ENCODE measurements at places on chromosomes 13 and 19. TPM values are rescaled to one million over a fixed set of nuclear protein-coding genes. Genes with fewer than 3 reads are reported as not detected.

The SPTBN4 gene
- polyA plus RNA-seq, result 2.0 TPM

The KIR2DL1 gene
- not detected for polyA plus RNA-seq

The CASP14 gene
- not detected for polyA plus RNA-seq

The TLE2 gene
- 3.8 TPM for polyA plus RNA-seq

GRCh38 chr13:110542169-110542796 lies 19.2 kb downstream of the RAB20 start:
- no peaks in the 10 kb centered on the region for H3K27me3 ChIP-seq
- no peak overlapping the region for H3K27ac ChIP-seq
- peaks cover 6% of the 10 kb centered on the region for H3K4me1 ChIP-seq
- no peaks in the 10 kb centered on the region for H3K36me3 ChIP-seq

DNA sequence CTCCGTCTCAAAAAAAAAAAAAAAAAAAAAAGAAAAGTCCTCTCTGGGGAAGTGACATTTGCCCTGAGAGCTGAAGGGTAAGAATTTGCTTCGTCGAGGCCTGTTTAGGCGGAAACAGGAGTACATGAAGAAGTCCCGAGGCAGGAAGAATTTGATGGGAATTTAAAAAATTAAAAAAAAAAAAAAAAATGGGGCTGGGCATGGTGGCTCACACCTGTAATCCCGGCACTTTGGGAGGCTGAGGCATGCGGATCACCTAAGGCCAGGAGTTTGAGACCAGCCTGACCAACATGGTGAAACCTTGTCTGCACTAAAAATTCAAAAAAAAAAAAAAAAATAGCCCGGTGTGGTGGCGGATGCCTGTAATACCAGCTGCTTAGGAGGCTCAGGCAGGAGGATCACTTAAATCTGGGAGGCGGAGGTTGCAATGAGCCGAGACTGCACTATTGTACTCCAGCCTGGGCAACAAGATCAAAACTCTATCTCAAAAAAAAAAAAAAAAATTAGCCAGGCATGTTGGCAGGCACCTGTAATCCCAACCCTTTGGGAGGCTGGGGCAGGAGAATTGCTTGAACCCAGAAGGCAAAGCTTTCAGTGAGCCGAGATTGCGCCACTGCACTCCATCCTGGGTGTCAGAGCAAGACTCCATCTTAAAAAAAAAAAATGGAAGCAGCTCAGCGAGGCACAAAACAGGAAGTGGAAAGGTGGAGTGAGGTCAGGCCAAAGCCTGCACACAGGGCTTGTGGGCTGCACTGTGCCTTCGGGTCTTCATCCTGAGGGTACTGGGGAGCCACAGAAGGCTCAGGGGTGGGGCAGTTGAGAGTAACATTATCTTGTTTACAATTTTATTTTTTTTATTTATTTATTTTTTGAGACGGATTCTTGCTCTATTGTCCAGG lies 4.9 kb downstream of the BAX start:
- no peak overlapping the region for H3K4me3 ChIP-seq
- peaks cover 2% of the 10 kb centered on the region for H3K36me3 ChIP-seq
- peak overlapping the region; percentile 45 for H3K27ac ChIP-seq
- H3K27me3 ChIP-seq, result no peaks in the 10 kb centered on the region
- no peak for DNase-seq

DNA sequence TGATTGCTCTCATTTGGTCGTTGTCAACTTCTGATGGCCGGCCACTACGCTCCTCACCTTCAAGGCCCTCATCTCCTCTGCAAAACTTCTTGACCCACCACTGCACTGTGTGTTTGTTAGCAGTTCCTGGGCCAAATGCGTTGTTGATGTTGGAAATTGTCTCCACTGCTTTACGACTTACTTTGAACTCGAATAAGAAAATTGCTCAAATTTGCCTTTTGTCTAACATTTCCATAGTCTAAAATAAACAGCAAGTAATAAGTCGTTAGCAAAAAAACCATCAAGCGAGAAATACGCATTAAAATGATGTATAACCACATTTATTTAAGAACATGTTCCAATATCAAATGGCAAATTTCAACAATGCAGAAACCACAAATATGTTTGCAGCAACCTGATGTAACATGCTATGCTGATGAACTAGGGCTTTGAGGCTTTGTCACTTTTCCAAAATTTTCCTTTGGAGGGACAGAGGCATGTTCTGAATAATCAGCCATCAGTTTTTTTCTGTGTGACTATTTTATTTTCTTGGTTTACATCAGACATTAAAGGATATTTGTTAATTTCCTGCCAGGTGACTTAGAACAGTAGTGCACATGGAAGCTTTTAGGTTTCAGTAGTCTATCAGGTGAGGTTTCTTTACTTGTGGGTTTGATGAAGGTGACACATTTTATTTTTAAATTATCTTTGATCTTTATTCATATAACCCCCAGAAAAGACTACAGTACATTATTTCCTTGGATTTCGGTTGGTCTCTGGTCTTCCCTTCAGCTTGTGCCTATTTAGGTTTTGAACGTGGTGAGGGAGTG lies 74.7 kb upstream of the TEX29 start:
- DNase-seq, result no peak
- no peak overlapping the region for H3K4me3 ChIP-seq
- no peaks in the 10 kb centered on the region for H3K27me3 ChIP-seq
- H3K27ac ChIP-seq, result no peak overlapping the region
- peaks cover 5% of the 10 kb centered on the region for H3K36me3 ChIP-seq

- H3K27ac ChIP-seq, result no peak overlapping the region
- H3K36me3 ChIP-seq, result no peaks in the 10 kb centered on the region
- H3K27me3 ChIP-seq, result peaks cover 2% of the 10 kb centered on the region
- no peak for DNase-seq
- no peaks in the 10 kb centered on the region for H3K4me1 ChIP-seq
Observed at GRCh38 chr19:45163751-45164460, 3.1 kb upstream of the NKPD1 start.

DNA sequence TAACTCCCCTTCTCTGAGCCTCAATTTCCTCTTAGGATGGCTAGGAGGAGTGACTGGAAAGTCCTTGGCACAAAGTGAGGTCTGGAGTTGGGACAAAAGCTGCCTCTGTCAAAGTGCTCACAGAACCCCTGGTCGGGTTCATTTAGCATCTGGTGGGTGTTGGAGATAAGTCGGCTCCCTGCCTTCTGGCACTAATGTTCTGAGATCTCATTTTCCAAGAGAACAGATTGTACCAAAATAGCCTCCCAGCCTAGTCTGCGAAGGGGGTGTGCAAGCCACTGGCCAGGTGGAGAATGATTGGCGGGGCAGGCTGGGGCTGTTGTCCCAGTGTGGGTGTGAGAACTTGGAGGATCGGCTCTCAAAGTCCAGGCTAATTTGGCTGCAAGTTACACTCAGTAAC lies 20.7 kb upstream of the NWD1 start:
- no peaks in the 10 kb centered on the region for H3K36me3 ChIP-seq
- no peak overlapping the region for H3K4me3 ChIP-seq
- no peak overlapping the region for H3K27ac ChIP-seq
- DNase-seq, result no peak
- no peaks in the 10 kb centered on the region for H3K27me3 ChIP-seq
- no peaks in the 10 kb centered on the region for H3K4me1 ChIP-seq

GRCh38 chr13:49608651-49609331 lies 19.5 kb upstream of the ARL11 start:
- DNase-seq, result no peak
- H3K27me3 ChIP-seq, result no peaks in the 10 kb centered on the region
- no peaks in the 10 kb centered on the region for H3K4me1 ChIP-seq
- no peaks in the 10 kb centered on the region for H3K36me3 ChIP-seq
- no peak overlapping the region for H3K4me3 ChIP-seq
- H3K27ac ChIP-seq, result no peak overlapping the region

- no peak overlapping the region for H3K27ac ChIP-seq
- no peaks in the 10 kb centered on the region for H3K4me1 ChIP-seq
- no peak for DNase-seq
Observed at GRCh38 chr13:20799726-20800416, 26.1 kb upstream of the EEF1AKMT1 start.

DNA sequence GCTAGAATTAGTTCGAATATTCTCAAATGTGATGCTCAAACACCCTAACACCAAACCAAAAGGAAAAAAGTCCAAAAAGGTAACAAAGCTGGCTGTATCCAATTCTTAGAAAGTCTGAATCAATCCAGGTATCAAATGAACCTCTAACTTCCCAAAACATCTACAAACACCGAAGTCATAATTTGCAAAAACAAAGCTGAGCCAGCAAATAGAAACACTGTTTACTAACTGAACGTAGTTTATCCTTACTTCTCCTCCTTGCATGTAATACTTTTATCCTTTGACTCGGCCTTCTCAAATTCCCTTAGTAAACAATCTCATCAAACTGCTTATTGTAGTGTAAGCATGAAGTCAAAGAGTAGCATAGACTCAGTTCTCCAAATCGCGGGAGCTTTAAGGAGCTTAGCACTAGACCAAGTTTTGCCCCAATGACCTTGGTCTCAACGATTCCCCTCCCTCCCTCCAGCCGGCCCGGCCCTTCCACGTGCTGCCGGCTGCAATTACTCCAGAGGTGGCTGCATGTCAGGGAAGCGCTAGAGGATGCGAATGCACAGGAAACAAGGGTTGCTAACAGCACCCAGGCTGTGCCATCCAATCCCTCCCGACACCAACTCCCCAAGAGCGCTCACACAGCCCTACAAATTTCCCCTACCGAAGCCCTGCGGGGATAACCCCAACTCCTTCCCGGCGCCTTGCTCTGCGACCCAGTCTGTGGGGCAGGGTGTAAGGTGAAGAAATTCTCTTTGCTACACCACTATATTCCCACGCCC lies 693 bp downstream of the XPO4 start:
- peak overlapping the region; percentile 98 for H3K4me3 ChIP-seq
- H3K4me1 ChIP-seq, result no peaks in the 10 kb centered on the region

DNA sequence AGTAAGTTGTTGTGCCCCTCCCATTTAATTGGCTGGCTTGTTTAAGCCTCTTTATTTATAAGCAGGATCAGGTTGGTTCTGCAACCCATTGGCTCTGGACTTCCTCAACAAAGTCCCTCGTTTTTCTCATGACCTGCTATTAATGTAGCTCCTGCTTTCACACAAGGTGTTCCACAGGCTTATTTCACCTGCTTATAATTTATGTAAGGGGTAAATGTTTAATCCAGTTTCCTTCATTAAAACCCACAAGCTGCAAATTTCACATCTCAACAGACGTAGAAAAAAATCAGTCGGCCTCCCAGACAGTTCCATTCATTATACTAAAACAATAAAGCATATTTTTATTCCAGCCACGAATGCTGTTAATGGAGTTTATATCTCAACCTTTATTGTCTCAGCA lies 86.1 kb downstream of the TBC1D4 start:
- H3K4me3 ChIP-seq, result no peak overlapping the region
- H3K27ac ChIP-seq, result no peak overlapping the region
- H3K27me3 ChIP-seq, result peaks cover 1% of the 10 kb centered on the region
- H3K4me1 ChIP-seq, result no peaks in the 10 kb centered on the region
- DNase-seq, result no peak

DNA sequence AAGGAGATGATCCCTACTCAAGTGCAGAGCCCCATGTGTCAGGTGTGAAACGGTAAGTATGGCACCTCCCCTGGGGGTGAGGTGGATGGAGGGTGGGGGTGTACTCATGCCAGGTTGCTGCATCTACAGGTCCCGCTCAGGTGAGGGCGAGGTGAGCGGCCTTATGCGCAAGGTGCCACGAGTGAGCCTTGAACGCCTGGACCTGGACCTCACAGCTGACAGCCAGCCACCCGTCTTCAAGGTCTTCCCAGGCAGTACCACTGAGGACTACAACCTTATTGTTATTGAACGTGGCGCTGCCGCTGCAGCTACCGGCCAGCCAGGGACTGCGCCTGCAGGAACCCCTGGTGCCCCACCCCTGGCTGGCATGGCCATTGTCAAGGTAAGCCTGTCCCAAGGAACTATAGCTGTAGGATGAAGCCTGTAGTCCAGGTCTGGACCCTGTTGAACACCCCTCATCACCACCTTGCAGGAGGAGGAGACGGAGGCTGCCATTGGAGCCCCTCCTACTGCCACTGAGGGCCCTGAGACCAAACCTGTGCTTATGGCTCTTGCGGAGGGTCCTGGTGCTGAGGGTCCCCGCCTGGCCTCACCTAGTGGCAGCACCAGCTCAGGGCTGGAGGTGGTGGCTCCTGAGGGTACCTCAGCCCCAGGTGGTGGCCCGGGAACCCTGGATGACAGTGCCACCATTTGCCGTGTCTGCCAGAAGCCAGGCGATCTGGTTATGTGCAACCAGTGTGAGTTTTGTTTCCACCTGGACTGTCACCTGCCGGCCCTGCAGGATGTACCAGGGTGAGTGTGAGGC lies 5.2 kb downstream of the TRIM28 start:
- H3K36me3 ChIP-seq, result peaks cover 27% of the 10 kb centered on the region
- H3K27ac ChIP-seq, result no peak overlapping the region
- H3K27me3 ChIP-seq, result no peaks in the 10 kb centered on the region
- no peak for DNase-seq
- no peak overlapping the region for H3K4me3 ChIP-seq

DNA sequence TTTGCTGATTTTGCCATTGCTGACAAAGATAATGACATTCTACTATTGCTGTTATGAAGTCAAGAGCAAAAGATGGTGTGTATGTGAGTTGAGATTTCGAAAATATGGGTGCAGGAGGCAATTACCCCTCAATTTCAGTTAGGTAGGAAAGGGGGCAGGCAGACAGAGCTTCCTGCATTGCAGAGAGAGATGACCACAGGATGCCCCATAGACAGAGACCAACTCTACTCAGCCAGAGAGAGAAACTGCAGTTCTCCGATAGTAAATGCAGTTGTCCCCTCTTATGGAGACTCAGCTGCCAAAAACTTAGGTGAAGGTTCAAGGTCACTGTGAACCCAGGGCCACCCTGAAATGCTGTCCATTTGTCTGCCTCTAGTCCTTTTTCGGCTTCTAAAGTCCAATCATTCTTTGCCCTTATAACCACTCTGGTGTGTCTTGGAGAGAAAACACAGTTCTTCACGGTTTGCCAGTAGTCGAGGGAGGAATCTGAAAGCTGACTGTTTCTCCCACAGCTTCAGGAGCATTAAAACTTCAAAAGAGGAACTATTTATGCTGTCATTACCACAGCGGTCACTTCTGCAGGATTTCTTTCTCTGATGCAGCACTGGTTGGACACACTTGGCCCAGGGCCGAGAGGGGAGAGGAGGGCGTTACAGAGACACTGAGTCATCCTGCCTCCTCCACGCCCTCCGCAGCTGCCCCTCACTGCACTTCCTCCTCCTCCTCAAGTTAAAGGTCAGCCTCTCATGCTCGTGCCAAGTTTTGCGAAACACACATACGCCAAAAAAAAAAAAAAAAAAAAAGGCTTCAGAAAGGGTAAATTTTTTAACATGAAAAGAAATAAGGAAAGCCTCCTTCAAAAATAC lies 264.3 kb downstream of the FOXO1 start:
- peak overlapping the region; percentile 33 for H3K27ac ChIP-seq
- H3K4me1 ChIP-seq, result peaks cover 17% of the 10 kb centered on the region
- peak; percentile 97 for DNase-seq
- no peak overlapping the region for H3K4me3 ChIP-seq

Data from small intestine (tissue), 16 donors.